Pulmonary artery endothelial cell (primary cell): ENCODE measurements at places on chromosomes 12 and 14.

DNA sequence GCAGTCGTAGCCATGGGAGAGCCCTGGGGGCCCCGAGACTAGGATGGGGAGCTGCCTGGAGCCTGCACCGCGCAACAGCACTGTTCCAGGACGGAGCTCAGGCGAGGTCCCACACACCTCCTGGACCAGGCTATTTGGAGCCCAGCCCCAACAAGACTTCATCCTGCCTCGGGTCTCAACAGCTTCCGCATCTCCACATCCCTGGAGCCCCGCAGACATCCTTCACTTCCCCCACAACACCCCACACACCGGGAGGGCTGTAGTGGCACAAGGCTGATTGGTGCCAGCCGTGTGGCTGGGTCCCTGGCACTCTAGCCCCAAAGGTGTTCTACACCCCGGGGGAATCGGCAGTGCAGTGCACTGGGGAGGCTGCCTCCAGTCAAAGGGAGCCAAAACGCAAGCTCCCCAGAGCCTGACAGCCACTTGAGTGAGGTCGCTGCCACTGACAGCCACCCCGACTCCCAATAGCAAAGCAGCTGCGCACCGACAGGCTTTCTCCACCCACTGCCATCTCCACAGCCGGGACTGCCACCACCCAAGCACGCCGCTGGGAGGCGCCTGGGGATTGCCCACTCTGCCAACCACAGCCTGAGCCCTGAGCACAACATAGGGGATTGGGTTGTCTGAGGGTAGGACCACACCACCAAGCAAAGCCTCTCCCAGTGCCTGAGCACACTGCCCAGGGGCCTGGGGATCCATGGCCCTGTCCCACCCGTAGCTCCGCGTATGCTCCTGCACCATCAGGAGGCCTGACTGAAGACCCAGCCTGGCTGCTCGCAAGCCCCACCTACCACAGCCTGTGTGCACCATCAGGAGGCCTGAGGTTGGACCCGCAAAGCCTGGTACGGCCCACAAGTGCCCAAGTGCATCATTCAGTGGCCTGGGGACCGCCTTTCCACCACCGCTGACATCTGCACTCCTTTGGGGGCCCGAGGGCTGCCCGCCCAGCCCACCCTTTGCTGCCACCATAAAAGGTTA is 13.2 kb upstream of the KLRF1 start:
- no peak for DNase-seq

GRCh38 chr14:31949709-31950108 is 127.4 kb upstream of the ARHGAP5 start:
- no peak for DNase-seq

GRCh38 chr14:103725739-103726395 is 10.3 kb downstream of the ZFYVE21 start:
- DNase-seq, result no peak

DNA sequence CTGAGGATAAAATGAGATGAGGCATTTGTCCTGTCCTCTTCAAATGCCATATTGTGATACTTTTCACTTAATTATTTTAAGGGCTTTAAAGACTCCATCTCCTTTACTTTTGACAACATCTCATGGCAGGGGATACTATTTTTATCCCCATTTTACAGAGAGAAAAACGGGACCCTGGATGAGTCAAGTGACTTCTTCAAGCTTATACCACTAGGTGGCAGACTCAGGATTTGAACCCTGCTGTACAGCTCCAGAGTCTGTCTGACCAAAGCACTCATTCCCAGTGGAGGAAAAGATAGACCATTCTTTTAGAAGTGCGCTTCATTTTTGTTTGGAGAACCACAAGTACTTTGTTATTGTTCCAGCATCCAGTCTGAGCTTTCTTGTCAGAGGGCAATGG is 1.7 kb upstream of the SMOC1 start:
- DNase-seq, result no peak
